ENCODE measurements at places on chromosomes 3 and 15.

GRCh38 chr3:117600112-117600511 lies 890.5 kb downstream of the TUSC7 start:
- no peak for DNase-seq

GRCh38 chr3:190064659-190065058 lies 56.0 kb downstream of the P3H2 start:
- DNase-seq, result no peak

DNA sequence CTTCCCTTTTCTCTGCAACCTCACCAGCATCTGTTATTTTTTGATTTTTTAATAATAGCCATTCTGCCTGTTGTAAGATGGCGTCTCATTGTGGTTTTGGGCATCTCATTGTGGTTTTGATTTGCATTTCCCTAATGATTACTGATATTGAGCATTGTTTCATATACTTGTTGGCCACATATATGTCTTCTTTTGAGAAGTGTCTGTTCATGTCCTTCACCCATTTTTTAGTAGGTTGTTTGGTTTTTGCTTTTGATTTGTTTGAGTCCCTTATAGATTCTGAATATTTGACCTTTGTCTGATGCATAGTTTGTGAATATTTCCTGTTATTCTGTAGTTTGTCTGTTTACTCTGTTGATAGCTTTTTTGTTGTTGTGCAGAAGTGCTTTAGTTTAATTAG lies 312.2 kb upstream of the TBC1D5 start:
- DNase-seq, result no peak

DNA sequence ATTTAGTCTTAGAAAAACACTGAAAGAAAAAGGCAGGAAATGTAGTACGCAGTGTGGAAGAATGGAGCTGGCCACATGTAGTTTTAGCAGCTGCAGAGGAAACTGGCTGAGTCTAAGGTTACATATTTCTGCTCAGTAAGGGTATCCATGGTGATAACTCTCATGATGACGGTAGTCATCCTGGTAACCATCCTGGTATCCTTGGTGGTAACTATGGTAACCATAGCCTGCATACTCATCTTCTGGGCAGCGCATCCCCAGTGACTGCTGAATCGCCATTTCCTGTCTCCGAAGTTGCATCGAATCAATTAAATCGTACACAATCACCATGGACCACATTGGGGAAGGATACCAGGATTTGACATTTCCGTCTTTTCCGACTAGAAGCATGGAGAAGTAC lies 35.7 kb downstream of the CCDC80 start:
- no peak for DNase-seq

GRCh38 chr3:65251375-65251774 lies 563.6 kb upstream of the ADAMTS9 start:
- no peak for DNase-seq

DNA sequence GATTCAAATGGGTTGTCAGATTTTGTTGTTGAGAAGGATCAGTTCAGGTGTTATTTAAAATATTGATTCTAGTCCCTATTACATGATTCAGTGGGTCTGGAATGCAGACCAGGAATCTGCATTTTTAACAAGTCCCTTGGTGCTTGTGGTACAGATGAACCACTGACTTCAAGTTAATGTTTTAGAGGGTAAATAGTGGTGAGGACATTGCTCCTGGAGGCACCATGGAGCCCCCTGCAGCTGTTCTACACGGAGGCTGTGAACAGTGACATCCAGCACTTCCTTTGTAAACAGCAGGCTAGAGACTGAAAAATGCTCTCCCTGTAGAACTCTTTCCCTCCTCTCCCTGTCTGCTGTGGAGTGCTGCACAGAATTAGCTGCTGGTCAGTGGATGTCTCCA lies 4.8 kb upstream of the FSIP1 start:
- DNase-seq, result no peak

GRCh38 chr15:45795440-45796069 lies 160.7 kb downstream of the SQOR start:
- DNase-seq, result no peak

DNA sequence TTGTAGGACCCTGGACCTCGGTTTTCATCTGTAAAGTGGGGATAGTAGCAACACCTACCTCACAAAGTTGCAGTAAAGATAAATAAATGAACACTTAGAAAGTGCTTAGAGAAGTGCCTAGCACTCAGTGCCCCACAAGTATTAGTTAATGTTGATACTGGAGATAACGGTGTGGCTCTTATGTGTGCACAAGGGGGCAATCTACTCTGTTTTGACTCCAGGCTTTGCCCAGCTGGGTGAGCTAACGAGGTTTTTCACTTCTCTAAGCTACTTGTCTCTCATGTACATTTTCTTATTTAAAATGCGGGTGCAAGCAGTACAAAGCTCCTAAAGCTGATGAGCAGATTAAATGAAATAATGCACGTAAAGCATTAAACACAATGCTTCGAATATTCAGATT lies 193.5 kb upstream of the ICE2 start:
- no peak for DNase-seq
